ENCODE measurements at places on chromosomes 6 and 20.

GRCh38 chr6:101830501-101831031 lies 437.1 kb downstream of the GRIK2 start:
- peak; percentile 35 for DNase-seq

- no peak for DNase-seq
Measured at GRCh38 chr20:17059465-17059864, 167.4 kb upstream of the PCSK2 start.

GRCh38 chr6:96613291-96613999 lies 50.5 kb downstream of the FHL5 start:
- DNase-seq = no peak

- no peak for DNase-seq
Measured at GRCh38 chr6:92911301-92911700, 508.1 kb downstream of the EPHA7 start.

GRCh38 chr20:58677079-58677604 lies 15.5 kb upstream of the NPEPL1 start:
- DNase-seq = no peak

GRCh38 chr6:156773935-156774852 lies 3.0 kb upstream of the ARID1B start:
- peak; percentile 70 for DNase-seq

- peak; percentile 83 for DNase-seq
Measured at GRCh38 chr20:14406495-14406894, 69.1 kb upstream of the FLRT3 start.

DNA sequence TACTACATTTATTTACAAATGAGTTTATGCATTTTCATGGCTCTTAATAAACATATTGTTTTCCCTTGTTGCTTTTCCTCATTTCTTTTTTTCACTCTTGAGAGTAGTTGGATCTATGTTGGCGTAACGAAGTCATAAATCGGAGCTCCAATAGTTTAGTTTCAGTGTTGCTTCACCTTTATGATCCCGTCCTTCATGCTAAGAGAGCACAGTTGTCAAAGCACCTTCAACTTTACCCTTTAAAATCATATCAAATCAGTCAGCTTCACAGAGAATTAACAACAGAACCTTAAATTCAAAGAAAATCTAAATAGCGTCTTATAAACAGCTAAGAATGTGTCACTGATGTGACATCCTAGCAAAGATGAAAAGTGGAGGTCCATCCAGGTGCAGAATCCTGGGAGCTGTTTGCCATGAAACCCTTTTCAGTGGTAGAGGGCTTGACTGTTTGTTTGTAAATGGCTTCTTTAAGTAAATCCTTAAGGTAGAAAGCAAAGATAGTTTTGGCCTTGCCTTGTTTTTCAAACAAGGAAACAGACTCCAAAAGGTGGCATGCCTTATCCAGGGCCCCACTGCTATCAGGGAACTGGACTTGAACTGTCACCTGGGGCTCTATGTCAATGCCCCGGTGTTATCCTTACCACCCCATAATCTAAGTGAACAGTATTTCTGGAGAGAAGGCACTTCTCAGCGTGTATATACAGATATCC lies 148.4 kb downstream of the AKAP7 start:
- no peak for DNase-seq
